ENCODE measurements at places on chromosomes 2 and 18. TPM values are rescaled to one million over a fixed set of nuclear protein-coding genes. Genes with fewer than 3 reads are reported as not detected.

GRCh38 chr2:123737371-123737770 lies 287.7 kb upstream of the CNTNAP5 start:
- DNase-seq: no peak

The TPO gene
- not detected for total RNA-seq

- DNase-seq: no peak
These were observed 20.7 kb downstream of the SFT2D3 start for GRCh38 chr2:127721978-127722355.

DNA sequence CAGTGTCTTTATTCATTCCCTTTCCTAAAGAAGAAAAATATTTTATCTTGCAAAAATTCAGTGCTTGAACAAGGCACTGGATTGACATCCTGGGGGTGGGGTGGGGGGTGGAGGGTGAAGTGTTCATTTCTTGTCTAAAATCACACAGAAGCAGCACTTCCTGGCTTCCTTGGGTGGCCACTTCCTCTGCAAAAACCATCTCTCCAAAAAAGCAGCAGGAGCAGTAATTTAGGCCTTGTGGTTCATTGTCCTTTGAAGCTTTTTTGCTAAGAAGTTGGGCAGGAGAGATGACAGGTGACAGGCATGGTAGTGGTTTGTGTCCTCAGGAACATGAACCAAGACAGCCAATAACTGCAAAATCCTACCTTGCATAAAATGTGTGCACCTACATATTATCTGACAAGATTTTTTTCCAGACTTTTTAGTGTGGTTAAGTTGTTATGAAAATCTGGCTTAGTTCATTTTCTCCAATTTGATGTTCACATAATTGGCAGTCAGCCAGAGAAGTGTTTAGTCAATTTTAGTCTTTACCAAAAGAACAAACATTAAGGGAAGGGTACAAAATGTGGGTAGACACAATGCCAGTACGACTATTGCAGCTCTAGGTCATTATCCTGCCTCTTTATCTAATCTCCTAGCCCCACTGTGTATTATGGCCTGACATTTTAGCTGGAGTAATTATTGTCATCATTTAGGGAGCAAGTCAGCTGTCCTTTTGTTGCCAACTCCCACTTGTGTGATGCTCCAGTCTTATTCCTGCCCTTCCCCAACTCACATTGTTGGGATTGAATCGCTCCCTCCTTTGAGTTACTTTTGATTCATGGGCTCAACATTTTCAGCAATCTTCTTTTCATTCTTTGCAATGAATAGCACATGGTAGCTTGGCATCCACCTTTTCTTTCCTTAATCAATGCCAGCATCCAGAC lies 177.2 kb downstream of the MYO3B start:
- DNase-seq: no peak

The CFAP65 gene
- total RNA-seq: not detected

The NCKAP1 gene
- 209 TPM for total RNA-seq

DNA sequence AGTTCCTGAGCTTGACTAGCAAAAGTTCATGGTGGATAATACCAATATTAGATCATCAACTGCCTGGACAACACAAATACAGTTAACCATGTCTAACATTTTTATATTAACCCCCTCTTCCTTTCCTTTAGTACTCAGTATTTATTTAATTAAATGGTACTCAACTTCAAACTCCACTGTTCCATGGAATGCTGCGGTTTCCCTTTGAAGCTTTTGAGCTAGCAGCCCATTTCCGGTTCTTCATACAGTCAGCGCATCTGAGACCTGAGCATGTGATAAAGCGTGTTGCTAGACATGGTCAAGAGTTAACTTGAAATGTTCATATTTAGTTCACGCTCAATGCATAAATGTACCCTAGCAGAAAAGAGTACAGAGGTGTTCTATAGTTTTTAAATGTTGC lies 278.4 kb downstream of the ALPK2 start:
- peak; percentile 53 for DNase-seq

- no peak for DNase-seq
These were observed 34.4 kb downstream of the VPS54 start for GRCh38 chr2:63984606-63985359.

The GKN2 gene
- not detected for total RNA-seq

DNA sequence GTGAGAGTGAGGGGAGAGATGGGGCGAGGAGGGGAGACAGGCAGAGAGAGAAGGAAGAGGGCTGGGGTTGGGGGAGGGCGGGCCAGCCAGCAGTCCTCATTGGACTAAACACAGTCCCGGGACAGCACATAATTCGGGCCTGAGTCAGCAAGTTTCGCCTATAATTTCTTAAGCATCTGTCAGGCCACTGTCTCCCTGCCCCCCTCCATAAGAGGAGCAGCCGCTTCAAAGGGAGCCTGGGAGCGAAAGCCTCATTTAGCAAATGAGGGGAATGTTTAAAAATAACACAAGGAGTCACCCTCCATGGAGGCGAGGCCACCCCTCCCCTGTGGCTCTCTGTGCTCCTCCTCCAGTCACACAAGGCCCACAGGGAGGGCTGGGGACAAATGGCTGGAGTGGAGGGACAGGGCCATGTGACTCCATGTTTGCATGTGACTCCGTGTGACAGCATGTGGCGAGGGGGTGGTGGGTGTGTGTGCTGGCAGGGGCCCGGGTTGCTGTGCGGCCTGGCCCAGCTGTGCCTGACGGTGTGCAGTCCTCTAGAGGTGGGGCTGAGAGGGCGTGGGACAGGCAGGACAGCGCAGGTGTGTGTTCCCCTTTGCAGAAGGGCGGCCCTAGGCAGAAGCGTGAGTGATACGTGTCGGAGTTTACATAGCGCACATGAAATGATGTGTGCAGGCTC lies 162.4 kb downstream of the CELF4 start:
- peak; percentile 97 for DNase-seq

The CYTIP gene
- 1.4 TPM for total RNA-seq

GRCh38 chr18:62717169-62717924 lies 2.0 kb downstream of the PHLPP1 start:
- DNase-seq: peak; percentile 90

The PLEK gene
- 0.36 TPM for total RNA-seq

The IKZF2 gene
- total RNA-seq: 10.3 TPM

- no peak for DNase-seq
These were observed 61.2 kb downstream of the CTIF start for GRCh38 chr18:48600046-48600445.

DNA sequence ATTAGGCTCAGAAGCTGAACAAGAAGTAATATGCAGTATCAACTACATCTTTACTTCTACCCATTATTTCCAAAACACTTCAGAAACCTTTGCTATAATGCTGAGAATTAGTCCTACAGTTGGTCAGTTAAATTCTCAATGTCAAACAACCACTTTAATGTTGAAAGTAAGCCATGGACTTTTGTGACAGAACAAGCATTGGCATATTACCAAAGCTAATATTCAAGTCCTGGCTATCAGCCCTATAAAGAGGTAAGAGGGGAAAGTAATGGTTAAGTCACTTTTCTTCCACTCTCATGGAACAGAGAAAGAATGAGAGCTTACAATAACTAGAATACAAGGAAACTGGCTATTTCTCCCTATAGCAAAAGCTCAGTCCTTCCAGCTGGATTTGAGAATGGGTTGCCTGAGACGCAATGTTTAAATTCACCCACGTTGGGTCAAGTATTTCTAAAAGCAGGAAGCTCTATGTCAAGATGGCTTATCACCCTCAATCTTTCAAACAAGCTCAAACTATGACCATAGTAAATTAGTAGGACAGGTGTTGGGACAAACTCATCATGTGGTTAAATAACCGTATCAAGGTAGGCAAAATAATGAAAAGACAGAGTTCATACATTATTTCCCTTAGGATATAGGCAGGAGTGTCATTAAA lies 31.4 kb upstream of the MFSD6 start:
- DNase-seq: no peak

The ABCG8 gene
- not detected for total RNA-seq

The TNFRSF11A gene
- total RNA-seq: under 0.01 TPM

DNA sequence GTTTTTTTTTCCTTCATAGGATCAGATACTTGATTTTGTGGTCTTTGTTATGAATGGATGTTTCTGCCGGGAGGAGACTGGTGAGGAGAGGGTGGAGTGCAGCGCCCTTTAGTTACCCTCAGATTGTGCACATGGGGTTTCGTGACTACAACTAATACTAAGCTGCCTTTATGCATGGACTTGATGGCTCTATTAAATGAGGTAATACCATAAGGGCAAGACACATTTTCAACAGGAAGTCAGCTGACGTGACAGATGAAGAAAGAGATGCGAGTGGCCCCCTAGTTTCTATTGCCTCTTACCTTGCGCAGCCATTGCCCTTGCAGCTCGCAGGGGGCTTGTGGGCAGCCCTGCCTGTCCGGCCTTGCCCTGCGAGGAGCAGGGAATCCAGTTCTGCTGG lies 24.4 kb downstream of the ZNF407 start:
- no peak for DNase-seq

GRCh38 chr18:25364732-25365131 lies 12.8 kb upstream of the ZNF521 start:
- no peak for DNase-seq

- no peak for DNase-seq
These were observed 58.1 kb downstream of the ROCK2 start for GRCh38 chr2:11286323-11286722.

The ERCC3 gene
- 43.1 TPM for total RNA-seq

- DNase-seq: no peak
These were observed 74.6 kb downstream of the SLC4A3 start for GRCh38 chr2:219701847-219702634.

The CIDEA gene
- not detected for total RNA-seq

- DNase-seq: no peak
These were observed 39.9 kb downstream of the NCK2 start for GRCh38 chr2:105784589-105784988.

DNA sequence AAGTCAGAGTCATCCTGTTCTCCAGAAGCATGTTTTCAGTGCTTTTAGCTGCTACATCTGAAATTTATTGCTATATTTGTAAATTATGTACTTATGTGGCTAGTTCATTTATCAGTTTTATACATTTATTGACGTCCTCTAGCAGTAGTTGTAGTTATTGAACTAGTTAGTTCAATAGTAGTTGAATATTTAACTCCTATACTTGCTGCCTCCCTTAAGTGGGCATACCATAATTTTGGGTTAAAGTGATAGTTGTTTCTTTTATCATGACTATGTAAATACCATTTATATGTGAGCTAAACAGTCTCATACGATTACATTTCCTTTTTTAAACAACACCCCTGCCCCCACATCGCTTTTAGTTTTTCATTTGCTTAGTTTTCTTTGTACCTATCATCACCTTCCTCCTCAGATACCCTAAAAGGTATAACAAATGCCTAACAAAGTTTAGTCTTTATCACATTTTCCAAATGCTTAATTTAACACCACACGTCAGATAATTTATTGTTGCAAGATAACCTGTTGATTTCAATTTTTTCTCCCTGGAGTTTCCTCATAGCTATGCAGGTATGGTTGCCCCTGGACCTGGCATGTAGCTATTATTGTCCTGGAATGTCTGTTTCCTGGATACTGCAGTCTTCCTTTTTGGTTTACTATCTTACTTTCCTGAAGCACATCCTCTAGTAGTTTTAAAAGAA lies 8.8 kb downstream of the MAP4K4 start:
- no peak for DNase-seq

DNA sequence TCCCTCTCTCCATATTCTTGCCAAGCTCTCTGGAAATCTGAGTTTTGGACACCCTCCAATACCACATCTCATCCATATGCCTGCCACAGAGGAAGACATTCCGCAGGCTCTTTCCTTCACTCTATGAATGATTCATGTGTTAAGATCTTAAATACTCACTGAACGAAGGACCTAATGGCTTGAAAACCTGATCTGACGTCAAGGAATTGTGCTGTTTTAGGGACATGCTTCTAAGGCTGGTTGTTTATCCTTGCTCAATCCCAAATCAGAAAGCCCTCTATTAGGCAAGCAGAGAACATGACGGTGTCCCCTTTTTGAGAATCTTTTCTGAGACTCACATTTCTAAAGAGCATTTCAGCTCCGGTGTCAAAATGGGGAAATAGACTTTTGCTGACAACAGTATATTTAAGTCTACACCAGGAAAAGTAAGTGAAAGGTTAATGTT lies 83.7 kb upstream of the GALNT5 start:
- DNase-seq: peak; percentile 64

DNA sequence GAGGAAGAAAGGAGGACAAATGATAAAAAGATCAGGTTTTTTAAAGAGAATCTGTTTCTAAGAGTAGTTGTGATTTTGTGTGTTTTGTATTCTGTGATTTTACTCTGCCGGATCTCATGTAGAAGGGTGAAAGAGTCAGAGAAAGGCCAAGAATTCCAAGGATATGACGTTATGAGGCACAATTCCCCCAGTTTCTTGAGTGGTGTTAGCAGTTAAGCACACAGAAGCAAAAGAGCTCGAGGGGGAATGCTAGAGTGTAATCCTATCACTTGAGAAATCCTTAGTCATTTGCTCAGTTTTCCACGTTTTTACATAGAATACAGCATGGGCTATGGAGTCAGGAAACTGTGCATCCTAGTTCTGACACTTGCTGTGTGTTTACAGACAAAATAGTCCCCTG lies 34.8 kb downstream of the METTL4 start:
- peak; percentile 55 for DNase-seq

DNA sequence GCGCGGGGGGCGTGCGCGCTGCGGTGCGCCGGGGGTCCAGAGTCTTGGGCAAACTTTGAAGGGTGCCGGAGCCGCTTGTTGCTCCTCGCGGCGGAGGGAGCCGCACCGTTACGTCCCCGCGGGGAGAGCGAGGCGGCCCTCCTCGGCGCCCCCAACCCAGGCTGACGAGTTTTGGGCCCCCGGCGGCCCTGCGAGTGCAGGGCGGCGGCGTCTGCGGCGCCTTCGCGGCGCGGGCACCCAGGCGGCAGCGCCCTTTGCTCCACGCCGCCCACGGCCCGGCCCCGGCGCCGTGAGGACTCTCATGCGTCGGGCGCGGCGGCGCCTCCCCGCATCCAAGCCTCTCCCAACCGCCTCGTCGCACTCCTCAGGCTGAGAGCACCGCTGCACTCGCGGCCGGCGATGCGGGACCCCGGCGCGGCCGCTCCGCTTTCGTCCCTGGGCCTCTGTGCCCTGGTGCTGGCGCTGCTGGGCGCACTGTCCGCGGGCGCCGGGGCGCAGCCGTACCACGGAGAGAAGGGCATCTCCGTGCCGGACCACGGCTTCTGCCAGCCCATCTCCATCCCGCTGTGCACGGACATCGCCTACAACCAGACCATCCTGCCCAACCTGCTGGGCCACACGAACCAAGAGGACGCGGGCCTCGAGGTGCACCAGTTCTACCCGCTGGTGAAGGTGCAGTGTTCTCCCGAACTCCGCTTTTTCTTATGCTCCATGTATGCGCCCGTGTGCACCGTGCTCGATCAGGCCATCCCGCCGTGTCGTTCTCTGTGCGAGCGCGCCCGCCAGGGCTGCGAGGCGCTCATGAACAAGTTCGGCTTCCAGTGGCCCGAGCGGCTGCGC lies 814 bp downstream of the FZD7 start:
- DNase-seq: peak; percentile 89
